Fibroblast of the aortic adventitia (primary cell): ENCODE measurements at places on chromosomes 1 and 21. TPM values are rescaled to one million over a fixed set of nuclear protein-coding genes. Genes with fewer than 3 reads are reported as not detected.
A peak's percentile ranks its signal among the peaks of the same experiment; 100 is the strongest.

GRCh38 chr1:79633456-79633855 lies 626.9 kb upstream of the ADGRL4 start:
- DNase-seq = peak; percentile 83

DNA sequence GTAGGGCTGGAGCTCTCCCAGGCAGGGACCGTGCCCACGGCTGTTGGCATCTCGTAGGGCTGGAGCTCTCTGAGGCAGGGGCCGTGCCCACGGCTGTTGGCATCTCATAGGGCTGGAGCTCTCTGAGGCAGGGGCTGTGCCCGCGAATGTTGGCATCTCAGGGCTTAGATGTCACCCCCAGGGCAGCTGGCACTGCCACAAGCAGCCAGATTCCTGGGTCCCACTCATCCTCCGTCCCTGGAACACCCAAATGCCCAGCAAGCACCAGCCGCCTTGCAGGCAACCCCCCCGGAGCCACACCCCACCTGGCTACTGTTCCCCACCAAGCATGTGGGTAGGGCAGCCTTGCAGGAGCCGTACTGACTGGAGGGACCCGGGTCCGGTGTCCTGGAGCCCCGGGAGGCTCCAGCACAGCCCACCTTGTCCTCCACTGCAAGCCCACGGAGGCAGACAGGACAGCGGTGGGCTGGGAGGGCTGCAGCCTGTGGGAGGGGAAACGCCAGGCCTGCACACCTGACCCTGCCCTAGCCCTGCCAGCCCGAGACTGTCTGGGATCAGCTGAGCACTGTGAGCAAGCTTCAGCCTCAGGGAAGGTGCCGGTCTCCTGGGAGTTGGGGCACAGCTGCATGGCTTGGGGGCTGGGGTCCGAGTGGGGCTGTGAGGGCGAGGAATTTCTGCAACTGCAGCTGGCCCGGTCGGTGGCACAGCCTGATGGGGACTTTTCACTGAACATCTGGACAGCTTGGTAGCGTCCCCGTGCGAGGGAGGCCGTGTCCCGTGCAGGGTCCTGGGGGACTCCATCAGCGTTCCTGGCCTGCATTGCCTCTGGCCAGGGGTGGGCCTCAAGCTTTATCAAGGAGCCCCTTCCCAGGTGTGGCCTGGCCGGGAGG lies 53.6 kb downstream of the COL18A1 start:
- DNase-seq = no peak

DNA sequence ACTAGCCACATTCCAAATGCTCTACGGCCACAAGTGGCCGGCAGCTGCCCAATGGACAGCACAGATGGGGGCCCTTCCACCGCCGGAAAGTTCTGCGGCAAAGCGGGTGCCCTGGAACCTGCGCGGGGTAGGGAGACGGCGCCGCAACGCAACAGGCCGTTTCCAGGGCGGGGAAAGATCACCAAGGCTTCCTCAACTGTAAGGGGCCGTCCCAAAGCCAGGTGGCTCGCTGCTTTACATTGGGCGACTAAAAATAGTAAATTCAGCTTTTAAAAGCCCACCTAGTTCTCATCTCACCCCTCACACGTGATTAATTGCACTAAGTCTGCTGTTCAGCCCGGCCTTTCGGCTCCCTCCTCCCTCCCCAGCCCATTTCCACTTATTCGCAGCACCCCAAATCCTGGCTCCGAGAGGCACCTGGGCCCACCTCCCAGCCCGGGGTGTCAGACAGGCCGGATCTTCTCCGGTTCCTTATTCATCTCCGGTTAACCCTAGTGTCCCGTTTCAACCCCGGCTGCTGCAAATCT lies 643 bp downstream of the CFAP298 start:
- peak; percentile 11 for DNase-seq

DNA sequence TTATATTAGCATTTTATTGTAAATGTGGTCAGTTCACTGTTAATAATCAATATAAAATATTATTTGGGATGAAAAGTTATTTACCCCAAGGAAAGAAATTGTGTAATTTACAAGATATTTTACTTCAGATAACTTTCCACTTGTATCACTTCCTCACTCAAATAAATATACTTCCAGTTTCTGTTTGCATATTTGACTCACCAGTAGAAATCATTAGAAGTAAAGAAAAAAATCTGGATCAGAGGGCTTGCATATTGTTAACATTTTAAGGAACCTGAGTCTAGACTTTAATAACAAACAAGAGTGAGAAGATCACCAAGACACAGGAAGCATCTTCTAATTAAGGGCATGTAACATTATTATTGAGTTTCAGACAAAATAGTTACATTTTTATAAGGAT lies 347 bp upstream of the KRTAP20-4 start:
- DNase-seq = no peak

GRCh38 chr1:12656575-12656974 lies 12.7 kb downstream of the AADACL4 start:
- DNase-seq = no peak

DNA sequence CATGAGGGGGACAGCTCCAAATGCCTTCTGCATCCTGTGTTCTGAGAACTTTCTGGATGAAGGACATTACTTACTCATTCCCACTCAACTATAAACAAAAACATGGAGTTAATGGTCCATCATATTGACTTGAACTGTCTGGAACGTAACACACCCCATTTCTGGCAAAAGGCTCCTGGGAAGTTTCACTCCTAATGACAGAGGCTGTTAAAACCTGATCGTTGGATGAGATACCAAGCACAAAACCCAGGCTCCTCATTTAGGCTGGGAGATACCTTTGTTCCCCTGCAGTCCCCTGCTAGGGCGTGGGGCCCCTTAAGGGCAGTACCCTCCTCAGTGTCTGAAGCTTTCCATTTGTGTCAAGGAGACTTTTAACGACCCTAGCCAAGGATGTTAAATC lies 78.9 kb downstream of the RHOU start:
- no peak for DNase-seq

DNA sequence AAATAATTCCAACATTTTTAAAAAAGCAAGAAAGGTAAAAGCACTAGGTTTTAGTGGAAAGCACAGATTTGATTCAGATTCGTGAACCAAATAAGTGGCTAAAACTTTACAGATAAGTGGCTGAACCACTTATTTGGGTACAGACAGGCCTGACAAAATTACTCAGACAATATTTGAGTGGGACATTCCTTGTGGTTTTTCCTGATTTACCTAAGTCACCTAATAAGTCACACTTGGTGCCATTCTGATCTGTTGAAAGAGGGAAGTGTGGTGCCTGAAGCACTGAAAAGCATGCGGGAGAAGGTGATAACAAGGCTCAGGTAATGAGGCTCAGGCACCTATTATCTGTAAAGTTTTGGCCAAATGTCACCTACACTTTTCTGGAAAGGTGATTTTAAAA lies 81.6 kb upstream of the CD55 start:
- DNase-seq = no peak

- no peak for DNase-seq
These were observed 273.4 kb downstream of the VAV3 start for GRCh38 chr1:107691540-107691939.

DNA sequence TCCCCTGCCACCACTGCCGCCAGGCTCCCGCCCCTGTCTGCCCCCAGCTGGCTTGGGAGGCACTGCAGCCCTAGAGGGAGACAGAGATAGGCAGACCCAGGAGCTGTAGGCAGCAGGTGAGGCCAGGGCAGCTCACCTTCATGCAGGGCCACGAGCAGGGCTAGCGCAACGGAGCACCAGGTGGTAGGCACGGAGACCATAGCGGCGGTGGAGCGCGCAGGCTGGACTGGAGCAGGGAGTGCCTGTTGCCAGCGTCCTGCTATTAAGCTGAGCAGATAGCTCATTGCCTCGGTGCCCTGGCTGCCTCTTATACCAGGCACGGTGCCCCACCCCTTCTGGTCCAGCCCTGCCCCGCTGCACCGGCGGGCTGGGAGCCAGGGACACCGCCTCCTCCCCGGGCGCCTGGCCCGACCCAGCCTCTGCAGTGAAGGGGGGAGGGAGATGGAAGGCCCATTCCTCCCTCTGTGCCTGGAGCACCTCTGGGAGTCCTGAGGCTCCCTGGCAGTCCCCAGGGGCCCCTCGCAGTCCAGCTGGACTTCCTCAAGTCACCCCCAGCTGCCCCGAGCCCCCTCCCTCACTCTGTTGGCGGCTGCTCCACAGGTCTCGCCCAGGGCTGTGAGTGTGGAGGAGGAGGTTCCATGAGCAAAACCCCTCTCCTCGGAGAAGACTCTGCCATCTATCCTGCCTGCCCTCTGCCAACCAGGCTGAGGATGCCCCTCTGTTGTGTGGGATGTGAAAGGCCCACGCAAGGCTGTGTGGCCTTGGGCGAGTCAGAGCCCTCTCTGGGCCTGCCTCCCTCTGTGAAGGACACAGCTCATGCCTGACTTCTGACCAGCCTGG lies at the start of gene EDN2:
EDN2 (minus strand) TSS at position 282 of the 840 bp plus-strand sequence; CDS start at position 200, 82 bp downstream.
- no peak for DNase-seq

- no peak for DNase-seq
These were observed 314.4 kb upstream of the RUNX1 start for GRCh38 chr21:35363458-35363857.

DNA sequence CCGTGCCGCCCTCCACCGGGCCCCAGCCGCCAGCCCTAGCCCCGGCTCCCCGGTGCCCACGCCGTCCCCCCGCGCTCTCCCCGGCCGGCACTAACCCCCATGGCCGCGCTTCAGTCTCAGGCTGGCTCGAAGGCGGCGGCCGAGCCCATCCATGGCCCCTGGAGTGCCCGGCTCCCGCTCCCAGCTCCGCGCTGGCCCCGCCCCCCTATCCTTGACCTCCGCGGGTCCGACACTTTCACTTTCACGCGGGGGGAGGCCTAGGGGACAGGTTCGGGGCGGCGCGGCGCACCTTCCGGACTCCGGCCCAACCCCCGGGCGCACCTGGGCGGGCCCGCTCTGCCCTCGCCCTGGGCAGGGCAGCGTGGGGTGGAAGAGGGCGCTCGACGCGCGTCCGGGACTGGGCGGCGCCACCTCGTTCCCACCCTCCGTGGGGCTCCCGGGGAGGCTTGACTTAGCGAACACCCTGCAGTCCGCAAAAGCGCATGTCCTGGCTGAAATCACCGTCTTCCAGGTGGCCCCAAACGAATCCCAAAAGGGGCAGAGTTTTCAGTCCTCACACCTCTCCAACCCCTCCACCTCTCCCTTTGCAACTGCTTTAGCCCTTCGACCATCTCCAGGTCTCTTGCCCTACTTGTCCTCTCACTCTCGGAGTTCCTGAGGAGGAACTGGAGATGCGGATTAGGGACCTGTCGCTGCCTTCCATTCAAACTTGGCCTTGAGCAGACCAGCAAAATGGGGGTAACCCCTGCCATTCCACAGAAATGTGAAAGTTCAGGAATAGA lies 3.9 kb upstream of the DENND2D start:
- DNase-seq = no peak

- no peak for DNase-seq
These were observed 2.9 kb downstream of the CD164L2 start for GRCh38 chr1:27380224-27380623.

- DNase-seq = no peak
These were observed 485.7 kb upstream of the BRINP3 start for GRCh38 chr1:190963321-190963720.

- no peak for DNase-seq
These were observed 12.5 kb upstream of the OLIG1 start for GRCh38 chr21:33057385-33057940.

- no peak for DNase-seq
These were observed 17.5 kb downstream of the LACTBL1 start for GRCh38 chr1:22955146-22955545.

DNA sequence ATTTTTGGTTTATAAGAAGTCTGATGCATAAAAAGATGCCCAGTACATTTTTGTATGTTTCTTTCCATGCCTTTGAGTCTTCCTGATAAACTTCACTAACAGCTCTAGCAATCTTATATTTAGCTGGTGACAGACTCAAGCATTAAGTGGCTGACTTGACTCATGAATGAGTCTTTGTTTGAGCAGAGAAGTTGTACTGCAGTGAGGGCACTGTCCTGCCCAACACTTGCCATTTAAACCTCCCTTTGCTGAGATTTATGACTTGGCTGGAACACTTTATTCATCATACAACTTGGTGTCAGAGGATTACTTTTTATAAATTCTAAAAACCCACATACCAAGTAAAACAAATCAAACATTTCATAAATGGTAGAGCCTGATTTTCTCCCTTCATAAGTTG lies 14.6 kb upstream of the CAMSAP2 start:
- no peak for DNase-seq

DNA sequence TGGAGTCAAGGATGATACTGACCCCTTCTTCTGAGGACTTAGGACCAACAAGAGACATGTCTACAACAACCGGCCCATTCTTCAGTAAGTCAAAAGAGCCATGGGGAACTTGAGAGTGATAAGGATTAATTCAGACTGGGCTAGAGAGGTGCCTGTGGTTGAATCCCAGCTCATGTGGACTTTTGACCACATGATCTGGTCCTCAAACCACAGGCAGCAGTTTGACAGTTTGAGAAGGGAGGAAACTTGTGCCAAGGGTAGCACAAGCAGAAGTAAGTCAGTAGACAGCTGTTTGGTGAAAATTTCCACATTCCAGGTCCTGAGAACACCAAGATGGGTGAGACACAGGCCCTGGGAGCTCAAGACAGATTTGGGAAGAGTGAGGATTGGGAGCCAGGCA lies 19.8 kb downstream of the SH3BP5L start:
- DNase-seq = peak; percentile 8

DNA sequence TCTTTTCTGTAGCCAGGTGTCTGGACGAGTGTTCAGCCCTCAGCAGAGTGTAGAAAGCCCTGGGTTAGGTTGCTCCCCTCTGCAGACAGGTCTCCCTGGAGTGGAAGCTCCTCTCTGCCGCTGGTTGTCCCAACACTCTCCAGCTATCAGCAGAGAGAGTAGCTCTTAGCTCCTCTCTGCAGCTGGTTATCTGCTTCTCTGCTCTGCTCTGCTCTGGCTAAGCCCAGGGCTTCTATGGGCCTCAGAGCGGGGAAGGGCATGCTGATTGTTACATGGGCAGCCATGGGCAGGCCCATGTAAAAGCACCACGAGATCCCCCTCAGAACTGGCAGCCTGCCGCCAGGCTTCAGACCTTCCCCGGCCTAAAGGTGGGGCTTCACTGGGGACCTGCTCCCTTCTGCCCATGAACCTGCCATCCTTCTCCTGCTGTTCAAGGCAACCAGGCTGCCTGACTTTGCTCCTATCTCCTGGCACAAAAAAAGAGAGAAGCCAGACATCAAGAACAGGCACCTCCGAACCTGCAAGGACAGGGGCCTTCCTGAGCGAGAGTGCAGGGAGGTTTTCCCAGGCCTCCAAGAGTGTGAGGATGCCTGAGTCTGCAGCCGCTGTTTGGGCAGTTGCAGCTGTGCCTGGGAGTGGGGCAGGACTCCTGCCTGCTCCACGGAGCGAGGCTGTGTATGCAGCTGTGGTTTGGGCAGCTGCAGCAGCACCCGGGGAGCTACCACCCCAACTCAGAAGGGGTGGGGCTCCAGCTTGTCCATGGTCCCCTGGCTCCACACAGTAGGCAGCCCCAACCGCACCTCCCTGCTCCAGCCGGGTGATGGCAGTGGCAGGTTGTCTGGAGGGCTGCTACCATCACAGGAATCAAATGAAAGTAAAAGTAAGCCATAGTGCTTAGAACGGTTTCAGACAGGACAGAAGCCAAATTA lies 973.7 kb downstream of the LTN1 start:
- DNase-seq = no peak

GRCh38 chr1:26556111-26556510 lies 26.6 kb downstream of the RPS6KA1 start:
- DNase-seq = no peak

CFAP45 gene
- 0.27 and 1.4 TPM in 2 replicates for total RNA-seq

KIAA0040 gene
- 0.33 and 0.99 TPM in 2 replicates for total RNA-seq

CD52 gene
- not detected in 2 replicates for total RNA-seq

LRRC71 gene
- 0.09 TPM in 1 of 2 replicates, not detected in the other for total RNA-seq

AKIRIN1 gene
- total RNA-seq = 32.8 and 33.6 TPM in 2 replicates
